ENCODE measurements at places on chromosomes 16 and 17.
A peak's percentile ranks its signal among the peaks of the same experiment; 100 is the strongest.

DNA sequence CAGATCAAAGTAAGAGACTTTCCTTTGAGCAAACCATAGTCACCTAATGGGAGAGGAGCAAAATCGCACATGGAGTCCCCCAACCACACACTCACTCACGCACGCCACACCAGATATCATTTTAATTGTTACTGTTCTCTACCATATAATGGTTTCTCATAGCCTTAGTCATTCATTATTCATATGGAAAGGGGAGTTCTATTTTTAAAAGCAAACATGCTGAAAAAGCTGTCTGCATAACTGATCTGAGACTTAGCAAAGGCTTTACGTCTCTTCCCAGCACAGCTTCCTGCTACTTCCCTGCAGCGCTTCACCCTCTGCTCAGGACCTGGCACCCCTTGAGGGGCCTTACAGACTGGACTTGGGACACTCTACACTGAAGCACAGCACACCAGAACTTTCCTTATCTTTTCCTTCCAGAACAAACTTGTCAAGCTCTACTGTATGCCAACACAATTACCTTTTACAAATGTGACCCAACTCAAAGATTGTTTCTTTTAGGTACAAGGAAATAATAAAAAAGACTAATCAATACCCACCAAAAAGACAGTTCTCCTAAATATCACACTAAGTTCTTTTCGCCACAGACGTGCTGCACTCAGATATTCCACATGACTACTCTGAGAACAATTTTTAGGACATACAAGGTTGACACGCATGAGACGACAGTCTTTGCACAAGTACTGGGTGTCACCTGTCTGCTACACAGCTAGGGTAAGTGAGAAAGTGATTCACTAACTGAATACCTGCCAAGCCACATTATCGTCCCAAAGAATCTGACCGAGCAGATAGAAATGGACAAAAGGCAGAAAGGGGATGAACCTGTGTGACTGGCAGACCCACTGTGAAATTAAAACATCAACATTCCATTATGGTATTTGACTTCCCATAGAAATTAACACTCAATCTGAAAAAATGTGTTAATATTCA is 21.5 kb downstream of the SRP68 start:
- DNase-seq = no peak

GRCh38 chr17:27264068-27264812 is 29.7 kb upstream of the WSB1 start:
- DNase-seq = no peak

GRCh38 chr17:68704871-68705713 is 103.9 kb upstream of the FAM20A start:
- DNase-seq = no peak

- no peak for DNase-seq
These were observed 62.3 kb downstream of the PHKB start for GRCh38 chr16:47523342-47524006.

GRCh38 chr16:2366660-2367309 is 26.3 kb upstream of the ABCA3 start:
- DNase-seq = no peak

- DNase-seq = no peak
These were observed 26.0 kb downstream of the TMEM238L start for GRCh38 chr17:10777890-10778289.

- no peak for DNase-seq
These were observed 160.9 kb downstream of the SLC39A11 start for GRCh38 chr17:72931635-72932034.

DNA sequence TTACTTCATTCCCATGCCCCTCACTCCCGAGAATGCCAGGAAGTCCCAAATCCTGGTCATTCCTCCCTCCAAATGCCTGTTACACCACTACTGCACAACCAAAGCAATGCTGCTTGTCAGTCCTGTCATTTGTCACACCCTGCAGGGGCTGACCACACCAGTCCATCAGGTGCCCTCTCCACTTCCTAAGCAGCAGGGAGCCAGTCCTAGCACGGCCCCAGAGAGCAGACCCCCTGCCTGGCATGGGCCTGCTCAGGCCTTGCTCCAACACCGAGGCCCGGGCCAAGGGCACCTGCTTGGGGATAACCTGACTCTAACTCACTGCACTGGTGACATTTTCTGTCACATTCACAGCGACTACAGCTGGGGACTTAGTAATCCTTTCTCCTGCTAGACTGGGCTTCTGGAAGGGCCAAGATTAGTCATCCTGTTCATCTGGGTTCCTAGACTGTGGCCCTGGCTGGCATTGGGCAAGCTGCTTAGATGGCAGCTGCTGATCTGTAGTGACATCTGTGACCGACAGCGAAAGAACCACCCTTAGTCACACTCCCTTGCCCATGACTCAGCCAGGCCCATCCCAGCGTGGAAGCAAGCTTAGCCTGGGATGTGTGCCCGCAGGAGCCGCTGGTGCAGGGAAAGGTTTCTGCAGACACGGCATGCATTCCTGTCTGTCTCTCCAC is 5.4 kb downstream of the ALYREF start:
- no peak for DNase-seq

GRCh38 chr16:87316450-87316922 is 706 bp downstream of the C16orf95 start:
- no peak for DNase-seq

- DNase-seq = peak; percentile 14
These were observed 85.4 kb downstream of the N4BP1 start for GRCh38 chr16:48524348-48525200.

GRCh38 chr16:9151597-9151996 is 60.2 kb downstream of the HAPSTR1 start:
- no peak for DNase-seq

GRCh38 chr17:29694918-29695563 is 72.3 kb upstream of the CORO6 start:
- DNase-seq = no peak

GRCh38 chr17:7955414-7956227 is 23.6 kb downstream of the CNTROB start:
- DNase-seq = no peak

- no peak for DNase-seq
These were observed 312.2 kb upstream of the GOT2 start for GRCh38 chr16:59046335-59046734.

- no peak for DNase-seq
These were observed 17.6 kb upstream of the CDRT4 start for GRCh38 chr17:15485045-15485444.

GRCh38 chr16:7268182-7268581 is 64.5 kb upstream of the RBFOX1 start:
- DNase-seq = no peak

DNA sequence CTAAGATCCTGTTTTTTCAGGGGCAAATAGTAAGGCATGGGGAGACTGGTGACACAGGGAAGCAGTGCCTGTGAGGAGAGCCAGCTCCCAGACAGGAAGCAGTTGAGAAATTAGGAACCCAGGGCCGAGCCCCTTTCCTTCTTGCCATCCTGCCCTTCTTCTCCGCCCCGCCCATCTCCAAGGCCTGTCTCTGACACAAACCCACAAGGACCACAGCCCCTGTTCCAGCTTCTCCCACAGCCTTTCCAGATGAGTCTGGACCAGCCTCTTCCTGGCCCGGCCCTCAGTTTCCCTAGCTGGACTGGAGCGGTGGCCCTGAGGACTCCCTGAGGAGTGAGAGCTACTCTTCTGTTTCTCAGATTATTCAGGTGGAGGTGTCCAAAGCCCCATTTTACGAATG is 9.9 kb downstream of the CCDC102A start:
- DNase-seq = no peak

DNA sequence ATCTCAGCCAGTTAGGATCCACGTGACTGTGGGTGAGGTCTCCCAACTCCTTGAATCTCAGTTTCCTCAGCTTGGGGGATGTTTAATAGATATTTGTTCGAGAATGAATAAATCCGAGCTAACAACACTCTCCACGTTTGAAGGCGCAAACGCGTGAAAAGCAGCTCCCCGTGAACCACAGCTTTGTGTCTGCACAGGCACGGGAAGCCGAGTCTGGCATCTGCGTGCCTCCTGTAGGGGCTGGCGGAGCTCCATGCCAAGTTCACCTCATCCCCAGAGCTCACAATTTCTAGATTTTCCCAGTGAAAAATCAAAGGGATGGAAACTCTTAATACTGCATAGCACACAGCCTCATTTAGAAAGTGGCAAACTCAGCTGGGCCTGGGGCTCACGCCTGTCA is 14.3 kb downstream of the SGSH start:
- DNase-seq = no peak

GRCh38 chr17:73541111-73541510 is 103.1 kb downstream of the SDK2 start:
- DNase-seq = no peak

- peak; percentile 79 for DNase-seq
These were observed 9.4 kb downstream of the RPL19 start for GRCh38 chr17:39209317-39210092.

- DNase-seq = no peak
These were observed 26.3 kb downstream of the UBALD1 start for GRCh38 chr16:4588386-4588785.

DNA sequence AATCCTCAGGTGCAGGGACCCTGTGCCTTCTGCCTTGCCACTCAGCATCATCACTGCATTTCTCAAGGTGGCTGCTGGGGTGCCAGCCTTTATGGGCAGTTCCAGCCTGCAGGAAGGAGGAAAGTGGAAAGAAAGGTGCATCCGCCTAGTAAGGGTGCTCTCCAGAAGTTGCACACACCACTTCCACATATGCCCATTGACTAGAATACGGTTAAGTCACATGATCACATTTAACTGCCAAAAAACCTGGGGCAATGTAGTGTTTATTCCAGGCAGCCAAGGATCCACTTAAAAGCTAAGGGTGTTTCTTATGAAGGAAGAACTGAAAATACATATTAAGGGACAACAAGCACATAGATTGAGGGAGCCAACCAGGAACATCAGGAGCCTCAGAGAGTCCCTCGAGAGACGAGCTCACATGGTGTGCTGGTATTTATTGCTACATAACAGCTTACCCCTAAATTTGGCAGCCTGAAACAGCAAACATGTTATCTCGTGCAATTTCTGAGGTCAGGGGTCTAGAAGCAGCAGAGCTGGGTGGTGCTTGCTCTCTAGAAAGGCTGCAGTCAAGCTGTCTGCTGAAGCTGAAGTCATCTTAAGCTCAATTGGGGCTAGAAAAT is 52.0 kb upstream of the MMP2 start:
- no peak for DNase-seq

- DNase-seq = no peak
These were observed 21.2 kb upstream of the LRRC37A start for GRCh38 chr17:46273541-46274236.
